ENCODE measurements at places on chromosomes 2 and 18. TPM values are rescaled to one million over a fixed set of nuclear protein-coding genes. Genes with fewer than 3 reads are reported as not detected.

DNA sequence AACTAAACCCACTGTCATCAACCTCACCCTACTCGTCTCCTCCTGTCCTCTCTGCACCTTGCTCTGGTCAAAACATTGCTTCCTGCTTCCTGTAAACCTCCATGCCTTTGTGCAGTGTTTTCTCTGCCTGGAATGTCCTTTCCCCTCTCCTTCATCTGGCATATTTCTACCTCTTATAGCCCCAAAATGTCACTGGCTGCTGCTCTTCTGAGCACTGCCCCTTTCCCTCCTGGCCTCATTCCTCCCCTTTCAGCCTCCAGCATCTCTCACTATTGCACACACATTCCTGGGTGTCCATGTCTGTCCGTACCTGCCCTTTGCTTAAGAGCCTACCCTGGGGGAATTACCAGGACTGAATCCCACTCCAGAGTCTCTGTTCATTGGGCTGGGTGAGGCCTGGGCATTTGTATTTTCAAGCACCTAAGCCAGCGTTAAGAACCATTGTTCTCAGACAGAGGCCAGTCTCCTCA is 84.9 kb downstream of the MOGAT1 start:
- peak; percentile 70 for DNase-seq

DNA sequence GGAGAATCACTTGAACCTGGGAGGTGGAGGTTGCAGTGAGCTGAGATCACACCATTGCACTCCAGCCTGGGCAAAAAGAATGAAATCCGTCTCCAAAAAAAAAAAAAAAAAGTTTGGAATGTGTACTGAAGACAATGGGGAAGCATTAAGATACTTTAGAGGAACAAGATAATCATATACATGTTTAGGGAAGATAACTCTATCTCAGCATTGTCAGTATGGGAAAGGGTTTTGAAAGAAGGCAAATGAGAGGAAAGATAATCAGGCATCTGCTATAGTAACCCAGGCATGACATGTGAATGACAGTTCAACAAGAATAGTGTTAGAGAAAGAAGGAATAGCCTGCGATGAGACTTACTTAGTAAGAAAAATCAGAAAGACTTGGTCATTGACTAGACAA is 112.0 kb downstream of the ATAD2B start:
- DNase-seq = no peak

Gene ECEL1
- not detected for total RNA-seq

Gene ZSWIM2
- not detected for total RNA-seq
